ENCODE measurements at places on chromosomes 7 and 10.
A peak's percentile ranks its signal among the peaks of the same experiment; 100 is the strongest.

DNA sequence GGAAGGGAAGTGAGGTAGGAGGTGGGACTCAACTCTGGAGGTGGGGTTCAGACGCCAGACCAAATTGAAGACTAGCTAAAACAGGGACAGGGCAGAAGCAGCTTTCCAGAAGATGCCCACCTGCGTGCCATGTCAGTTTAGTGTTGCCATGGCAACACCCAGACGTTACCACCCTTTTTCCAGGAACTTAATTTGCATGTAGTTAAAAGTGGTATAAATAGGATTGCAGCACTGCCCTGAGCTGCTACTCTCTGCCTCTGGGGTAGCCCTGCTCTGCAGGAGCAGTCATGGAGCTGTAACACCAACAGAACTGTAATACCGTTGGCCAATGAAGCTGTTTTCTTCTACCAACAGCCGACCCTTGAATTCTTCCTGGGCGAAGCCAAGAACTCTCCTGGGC is 93.8 kb downstream of the PRKCQ start:
- no peak for DNase-seq

- DNase-seq = no peak
Measured at GRCh38 chr10:12350925-12351324, 1.6 kb downstream of the CAMK1D start.

DNA sequence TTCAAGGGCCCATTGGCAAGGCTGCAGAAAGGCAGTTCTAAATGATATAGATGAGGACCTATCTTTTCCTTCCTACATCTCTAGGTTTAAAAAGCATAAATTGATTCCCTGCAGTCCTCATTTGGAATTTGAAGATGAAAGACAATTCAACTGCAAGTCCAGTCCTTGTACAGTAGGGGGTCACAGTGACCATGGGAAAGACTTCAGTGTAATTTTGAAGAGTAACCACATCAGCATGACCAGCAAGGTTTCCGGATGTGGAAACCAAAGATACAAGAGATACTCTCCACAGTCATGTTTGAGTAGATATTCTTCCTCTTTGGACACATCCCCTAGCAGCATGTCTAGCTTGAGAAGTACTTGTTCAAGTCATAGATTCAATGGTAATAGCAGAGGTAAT is 539.3 kb upstream of the TEX47 start:
- no peak for DNase-seq

GRCh38 chr7:85336086-85336485 is 149.2 kb upstream of the SEMA3D start:
- peak; percentile 16 for DNase-seq

DNA sequence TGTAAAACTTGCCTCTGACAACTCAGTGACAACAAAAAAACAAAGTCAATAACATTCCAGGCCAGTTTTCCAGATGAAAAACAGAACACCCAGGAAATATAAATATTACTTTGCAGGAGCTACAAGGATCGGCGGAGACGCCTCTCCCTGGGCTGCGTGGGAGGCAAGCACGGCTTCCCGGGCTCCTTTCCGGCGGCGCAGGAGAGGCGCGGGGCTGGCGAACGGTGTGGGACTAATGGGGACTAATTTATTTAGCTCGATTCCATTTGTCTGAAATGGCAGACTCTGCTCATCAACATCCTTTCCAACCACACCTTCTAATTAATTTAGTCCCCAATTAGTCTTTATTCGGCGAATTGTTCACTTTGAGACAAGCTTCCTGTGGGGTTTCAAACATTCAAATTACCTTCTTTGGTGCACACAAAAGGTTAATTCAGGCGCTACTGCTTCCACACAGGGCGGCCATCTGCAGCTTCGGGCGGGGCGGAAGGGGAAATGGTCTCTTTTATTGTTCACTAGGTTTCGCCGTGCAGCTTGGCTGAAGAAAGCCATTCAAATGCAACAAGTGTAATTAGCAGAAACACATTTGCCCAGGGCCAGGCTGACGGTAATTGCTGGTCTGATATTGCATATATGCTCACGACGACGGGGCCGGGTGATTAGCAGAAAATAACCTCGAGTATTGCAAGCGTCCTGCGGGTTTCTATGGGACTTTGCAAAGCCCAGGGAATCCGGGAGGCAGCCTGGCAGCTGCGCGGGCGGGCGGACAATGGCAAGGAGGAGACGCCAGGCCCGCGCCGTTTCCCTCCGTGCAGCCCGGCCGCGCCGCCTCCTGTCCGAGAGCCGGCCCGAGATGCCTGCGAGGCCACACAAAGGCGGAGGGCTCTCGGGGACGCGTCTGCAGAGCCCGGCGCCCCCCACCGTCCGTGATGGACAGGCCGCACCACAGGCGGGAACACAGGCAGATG is 270.1 kb downstream of the PTPRN2 start:
- DNase-seq = no peak

GRCh38 chr7:157708919-157709295 is 372.1 kb downstream of the DNAJB6 start:
- no peak for DNase-seq

GRCh38 chr7:125681508-125681907 is 751.9 kb upstream of the POT1 start:
- no peak for DNase-seq

GRCh38 chr7:106065575-106066500 is 46.3 kb downstream of the SYPL1 start:
- DNase-seq = peak; percentile 46

DNA sequence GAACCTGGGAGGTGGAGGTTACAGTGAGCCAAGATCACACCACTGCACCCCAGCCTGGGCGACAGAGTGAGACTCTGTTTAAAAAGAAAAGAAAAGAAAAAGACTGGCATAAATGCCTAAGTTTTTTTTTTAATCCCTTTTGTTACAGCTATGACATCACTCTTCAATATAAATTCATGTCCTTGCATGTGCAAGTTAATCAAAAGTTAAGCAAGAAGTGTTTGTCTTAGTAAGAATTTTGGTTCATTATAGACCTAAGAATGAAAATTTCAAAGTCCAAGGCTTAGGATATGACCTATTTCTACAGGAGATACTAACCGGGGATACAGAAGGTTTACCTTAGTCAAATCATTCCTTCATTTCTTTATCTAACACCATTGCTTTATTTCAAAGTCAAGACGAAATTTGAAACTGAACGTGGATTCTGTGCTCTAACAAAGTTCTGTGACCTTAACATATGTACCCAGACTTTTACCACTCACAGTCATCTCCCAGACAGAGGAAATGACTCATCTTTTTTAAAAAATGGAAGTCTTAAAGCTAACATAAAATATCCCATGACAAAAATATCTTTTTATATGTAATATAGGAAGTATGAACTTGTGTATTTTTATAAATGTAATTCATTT is 29.3 kb upstream of the ITGB8 start:
- DNase-seq = peak; percentile 64

- no peak for DNase-seq
Measured at GRCh38 chr10:29728541-29729049, 93.8 kb upstream of the SVIL start.

DNA sequence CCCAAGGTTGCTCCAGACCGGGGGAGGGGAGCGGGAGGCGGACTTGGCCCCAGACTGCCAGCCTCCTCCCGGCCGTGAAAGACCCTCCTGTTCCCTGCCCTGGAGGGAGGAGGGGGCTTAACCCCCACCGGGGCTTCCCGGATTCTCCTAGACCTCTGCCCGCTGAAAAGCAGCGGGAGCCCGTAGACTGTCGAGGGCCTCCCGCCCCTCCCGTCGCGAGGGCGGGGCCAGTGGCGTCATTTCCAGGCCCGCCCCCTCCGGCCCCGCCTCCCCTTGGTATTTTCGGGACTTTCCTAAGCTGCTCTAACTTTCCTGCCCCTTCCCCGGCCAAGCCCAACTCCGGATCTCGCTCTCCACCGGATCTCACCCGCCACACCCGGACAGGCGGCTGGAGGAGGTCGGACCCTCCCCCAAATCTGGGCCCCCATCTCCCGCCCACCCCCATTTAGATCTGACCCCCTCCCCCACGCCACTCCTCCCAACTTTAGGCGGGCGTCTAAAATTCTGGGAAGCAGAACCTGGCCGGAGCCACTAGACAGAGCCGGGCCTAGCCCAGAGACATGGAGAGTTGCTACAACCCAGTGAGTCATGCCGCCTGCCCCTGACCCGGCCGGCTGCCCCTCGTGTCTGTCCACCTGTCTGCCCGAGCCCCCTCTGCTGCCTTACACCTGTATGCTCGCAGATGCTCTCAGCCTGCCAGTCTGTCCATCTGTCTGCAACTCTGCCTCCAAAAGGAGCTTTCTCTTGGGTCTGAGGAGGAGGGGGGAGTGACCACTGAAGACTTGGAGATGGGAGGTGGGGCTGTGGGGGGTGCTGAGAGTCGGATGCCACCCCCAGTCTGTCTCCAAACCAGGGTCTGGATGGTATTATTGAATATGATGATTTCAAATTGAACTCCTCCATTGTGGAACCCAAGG is at the start of gene NFKB2:
TSS of gene NFKB2 (plus strand) at position 306 of the 917 bp plus-strand sequence. CDS start at position 561, 255 bp downstream.
- DNase-seq = peak; percentile 83

DNA sequence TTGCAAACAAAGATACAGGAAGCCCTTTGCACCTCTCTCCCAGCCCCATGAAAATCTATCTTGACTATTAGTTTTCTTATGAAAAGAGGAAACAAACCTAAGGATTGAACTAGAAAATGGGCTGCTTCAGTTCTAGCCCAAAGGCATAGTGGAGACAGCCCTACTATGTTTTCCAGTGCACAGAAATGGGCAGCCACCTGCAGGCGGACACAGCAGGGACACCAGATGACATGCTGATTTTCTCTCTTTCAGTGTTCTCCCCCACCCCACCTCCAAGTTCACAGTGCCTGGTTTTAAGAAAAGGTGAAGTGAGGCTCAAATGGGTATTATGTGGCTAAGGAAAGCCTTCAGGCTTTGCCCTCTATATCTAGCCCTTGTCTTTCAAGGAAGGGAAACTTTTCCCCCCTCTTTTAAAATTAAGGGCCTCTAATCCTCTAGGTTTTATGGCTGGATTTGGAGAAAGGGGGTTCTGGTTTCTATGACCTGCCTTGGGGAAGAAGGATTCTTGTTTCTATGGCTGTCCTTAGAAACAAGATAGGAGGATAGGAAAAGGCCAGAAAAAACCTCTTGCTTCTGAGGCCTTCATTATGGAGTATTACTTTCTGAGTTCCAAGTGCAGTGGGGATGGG is 23.5 kb upstream of the DDX50 start:
- no peak for DNase-seq

DNA sequence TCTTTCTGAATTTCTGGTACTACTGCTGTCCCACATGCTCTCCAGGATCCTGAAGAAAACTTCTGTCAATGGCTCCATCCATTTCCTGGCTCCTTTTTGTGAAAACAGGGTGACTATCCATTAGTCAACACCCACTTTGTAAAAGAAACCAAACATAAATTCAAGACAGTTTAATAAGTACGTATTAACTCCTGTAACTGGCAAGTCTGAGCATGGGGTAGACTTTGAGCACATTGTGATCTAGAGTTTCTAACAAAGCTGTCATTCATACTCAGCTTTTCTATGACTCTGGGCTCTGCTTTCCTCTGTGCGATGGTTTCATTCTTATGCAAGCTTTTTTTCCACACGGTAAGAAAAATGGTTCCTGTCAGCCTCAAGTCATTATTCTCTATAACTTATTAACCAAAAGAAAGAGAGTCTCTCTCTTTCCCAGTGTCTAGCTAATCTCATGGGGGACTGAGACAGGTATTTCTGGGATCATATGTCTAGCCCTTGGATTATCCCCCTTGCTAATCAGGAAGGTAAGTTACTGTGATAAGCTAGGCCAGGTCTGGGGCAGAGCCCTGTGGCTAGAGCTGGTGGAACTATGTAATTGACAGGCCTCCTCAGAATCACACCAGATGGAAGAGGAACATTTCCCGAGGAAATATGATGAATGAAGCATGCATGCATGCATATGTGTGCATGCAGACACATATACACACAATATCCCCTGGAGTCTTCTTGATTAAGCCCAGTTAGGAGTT is 98.5 kb downstream of the GNAI1 start:
- no peak for DNase-seq

- DNase-seq = peak; percentile 34
Measured at GRCh38 chr10:18149196-18149800, 9.1 kb downstream of the CACNB2 start.

DNA sequence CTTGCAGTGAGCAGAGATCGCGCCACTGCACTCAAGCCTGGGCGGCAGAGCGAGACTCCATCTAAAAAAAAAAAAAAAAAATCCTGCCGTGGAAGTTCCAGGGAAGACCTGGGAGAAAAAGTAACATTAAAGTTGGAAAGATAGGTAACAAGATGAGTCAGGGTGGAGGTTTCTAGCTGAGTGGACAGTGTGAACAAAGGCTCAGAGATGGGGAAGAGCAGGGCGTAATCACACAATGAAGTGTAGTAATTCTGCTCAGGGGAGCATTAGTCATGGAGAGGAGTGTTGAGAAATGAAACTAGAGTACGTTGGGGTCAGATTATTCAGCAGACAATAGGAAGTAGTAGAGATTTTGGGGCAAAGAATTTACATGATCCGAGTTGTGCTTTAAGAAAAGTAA is 21.6 kb upstream of the WASL start:
- DNase-seq = no peak

GRCh38 chr10:109784236-109784635 is 139.1 kb downstream of the XPNPEP1 start:
- peak; percentile 2 for DNase-seq

- no peak for DNase-seq
Measured at GRCh38 chr7:55189878-55190436, 171.1 kb downstream of the EGFR start.

DNA sequence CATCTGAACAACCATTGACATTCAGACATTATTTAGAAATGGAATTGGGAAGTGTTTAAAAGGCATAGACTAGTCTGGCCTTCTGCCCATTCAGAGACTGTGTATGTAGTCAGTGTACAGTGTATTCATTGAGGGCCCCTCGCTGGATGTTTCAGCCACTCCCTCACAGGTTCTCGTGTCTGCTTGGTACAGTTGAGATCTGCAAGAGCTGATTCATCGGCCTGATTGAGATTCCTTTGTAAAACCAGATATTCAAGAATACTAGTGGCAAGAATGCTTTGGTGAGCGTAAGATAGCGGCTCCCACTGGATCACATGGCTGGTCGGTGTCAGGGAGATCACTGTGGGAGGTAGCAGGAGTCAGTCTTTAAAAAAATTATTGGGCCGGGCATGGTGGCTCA is 119.5 kb downstream of the TCF7L2 start:
- no peak for DNase-seq

GRCh38 chr10:44974628-44975430 is 3.8 kb downstream of the DEPP1 start:
- peak; percentile 71 for DNase-seq

DNA sequence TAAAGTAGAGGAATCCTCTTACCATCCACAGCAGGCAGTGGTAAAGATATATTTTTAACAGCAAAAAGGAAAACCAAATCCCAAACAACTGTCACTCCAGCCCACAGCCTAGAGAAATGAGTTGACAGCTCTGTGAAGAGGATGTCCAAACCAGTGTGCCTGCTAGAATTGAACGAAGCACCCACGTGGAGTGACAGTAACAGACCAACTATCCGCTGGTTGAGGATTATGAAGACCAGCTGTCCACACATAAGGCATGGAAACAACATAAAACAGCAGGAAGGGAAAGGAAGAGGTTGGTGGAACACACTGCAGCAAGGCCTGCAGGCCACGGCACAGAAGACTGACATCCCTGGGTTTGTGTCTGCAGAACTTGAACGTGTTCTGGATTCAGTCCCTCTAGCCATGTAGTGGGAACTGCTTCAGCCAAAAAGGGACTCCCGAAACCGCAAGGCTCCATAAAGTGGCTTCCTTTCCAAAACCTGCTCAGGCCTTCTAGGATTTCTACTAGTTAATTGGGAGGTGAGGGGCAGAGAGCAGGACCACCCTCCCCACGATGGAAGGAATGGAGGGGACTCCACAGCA is 324.4 kb downstream of the BICC1 start:
- no peak for DNase-seq

Measured in fibroblast of skin of scalp (primary cell).